ENCODE measurements at places on chromosomes 1 and 21.

GRCh38 chr1:222691016-222691415 lies 21.3 kb downstream of the AIDA start:
- DNase-seq = no peak

DNA sequence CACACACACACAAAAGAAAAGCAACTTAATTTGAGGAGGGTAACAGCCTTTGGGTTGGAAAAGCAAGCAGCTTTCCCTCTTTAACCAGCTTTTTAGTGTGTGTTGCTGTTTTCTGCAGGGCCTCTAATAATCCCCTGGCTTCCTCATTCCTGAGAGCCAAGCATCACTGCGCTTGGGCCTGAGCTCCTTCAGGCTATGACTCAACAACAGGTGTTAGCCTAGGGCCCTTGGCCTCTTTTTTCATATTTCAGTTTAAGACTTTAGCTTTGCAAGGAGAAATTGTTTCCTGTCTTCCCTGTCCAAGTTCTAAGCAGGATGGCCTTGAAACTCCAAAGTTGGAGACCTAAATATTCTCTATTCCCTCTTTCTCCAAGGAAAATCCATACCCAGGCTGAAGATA lies 26.2 kb upstream of the SNX27 start:
- DNase-seq = no peak

DNA sequence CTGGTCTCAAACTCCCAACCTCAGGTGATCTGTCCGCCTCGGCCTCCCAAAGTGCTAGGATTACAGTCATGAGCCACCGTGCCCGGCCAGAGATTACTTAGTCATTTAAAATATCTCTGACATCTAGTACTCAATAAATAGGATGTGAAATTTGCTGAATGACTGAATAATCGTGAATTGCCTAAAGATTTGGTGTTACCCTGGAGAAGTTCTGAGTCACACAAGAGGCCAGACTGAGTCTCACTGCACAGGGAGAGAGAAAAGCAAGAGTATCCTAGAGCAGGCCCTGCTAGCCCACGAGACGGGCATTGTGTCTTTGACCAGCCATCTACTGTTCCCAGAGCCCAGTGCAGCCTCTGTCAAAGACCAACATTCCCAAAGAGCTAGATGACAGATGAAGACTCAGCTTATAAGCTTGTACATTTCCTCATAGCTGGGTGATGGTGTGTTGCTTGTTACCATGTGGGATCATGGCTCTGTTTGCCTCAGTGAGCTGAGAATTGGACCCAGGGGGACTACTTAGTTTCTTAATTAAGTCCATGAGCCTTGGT lies 5.6 kb upstream of the EIF4G3 start:
- no peak for DNase-seq

GRCh38 chr1:64691626-64692025 lies 53.2 kb upstream of the RAVER2 start:
- DNase-seq = peak; percentile 51

- no peak for DNase-seq
Measured at GRCh38 chr1:60388092-60388987, 314.8 kb upstream of the C1orf87 start.

DNA sequence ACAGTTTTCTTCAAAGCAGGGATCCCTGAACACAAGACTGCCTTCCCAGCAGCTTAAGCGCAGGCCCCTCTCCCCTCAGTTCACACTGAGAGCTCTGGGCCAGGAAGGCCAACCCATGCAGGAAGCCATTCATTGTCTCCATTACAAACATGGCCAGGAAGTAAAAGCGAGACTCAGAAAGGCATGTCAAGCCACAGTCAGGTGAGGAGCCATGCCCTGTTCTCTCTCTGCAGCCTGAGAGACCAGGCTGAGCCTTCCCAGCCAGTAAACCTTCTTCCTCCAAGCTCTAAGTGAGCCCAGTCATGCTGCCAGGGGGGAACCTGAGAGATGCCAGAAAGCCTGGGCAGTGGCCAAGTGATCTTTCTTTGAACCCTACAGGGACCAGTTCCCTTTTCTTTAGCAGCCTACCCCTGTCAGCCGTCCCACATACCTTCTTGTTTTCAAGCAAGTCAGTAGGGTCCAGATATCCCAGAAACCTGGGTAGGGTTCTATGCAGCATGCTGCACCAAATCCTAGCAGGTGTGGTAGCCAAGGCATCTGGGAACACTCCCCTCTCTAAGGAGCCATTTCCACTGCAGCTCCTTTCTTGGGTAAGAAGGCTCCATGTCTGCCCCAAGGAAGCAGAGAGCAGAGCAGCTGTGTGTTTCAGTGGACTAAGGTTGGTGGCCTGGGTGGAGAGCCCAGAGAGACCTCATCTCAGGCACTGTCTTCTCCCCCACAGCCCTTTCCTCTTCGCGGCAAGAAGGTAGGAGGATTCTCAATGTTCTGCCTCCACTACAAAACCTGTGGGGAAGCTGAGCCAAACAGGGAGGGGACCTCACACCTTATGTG lies 977 bp downstream of the TRAF3IP3 start:
- DNase-seq = no peak

GRCh38 chr1:233790662-233791371 lies 113.7 kb upstream of the SLC35F3 start:
- peak; percentile 2 for DNase-seq

DNA sequence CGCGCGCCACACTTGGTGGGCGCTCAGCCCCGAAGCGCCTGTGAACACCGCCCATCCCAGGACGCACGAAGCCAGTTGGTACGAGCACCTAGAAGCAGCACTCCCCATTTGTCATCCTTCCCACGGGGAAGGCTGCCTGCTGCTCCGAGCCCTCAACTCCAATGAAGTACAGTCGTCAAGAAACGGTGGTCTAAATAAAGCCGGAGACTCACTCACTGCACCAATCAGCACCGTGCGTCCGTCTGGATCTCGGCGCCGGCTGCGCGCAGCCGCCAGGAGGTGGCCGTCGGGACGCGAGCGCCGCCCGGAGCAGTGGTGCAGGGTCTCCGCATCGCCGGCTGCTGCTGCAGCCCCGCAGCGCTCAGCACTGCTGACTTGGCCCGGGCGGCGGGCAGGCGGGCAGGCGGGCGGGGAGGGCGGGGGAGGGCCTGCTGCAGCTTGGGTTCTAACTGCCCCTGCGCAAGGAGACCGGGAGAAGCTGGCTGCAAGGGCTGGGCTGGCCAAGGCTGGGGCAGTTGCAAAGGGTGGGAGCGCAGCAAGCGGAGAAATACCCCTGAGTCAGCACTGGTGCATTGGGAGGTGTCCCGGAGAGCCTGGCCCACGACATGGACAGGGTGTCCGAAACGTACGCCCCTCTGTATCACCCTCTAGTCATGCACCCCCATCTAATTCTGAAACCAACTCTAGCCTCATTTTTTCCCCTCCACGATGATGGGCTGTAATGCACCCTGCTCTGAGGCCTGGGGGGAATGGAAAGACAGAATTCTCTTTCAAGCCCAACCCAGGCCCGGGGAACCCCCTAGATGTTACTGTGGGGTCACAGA lies 35.8 kb upstream of the H6PD start:
- peak; percentile 63 for DNase-seq

DNA sequence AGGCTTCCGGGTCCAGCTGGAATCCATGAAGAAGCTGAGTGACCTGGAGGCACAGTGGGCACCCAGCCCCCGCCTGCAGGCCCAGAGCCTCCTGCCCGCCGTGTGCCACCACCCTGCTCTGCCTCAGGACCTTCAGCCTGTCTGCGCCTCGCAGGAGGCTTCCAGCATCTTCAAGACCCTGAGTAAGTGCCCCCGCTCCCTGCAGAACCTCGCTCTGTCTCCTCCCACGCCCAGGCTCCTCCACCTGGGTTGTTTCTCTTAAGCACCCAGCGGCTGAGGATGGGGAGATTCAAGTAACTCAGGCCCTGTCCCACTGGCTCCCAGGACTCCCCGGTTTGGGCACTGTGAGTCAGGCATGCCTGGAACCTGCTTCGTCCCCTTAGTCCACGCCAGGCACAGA lies 1.5 kb downstream of the GUCA2B start:
- no peak for DNase-seq

- peak; percentile 15 for DNase-seq
Measured at GRCh38 chr21:42524341-42525028, 10.8 kb downstream of the SLC37A1 start.

GRCh38 chr1:175209493-175209921 lies 16.9 kb upstream of the KIAA0040 start:
- DNase-seq = no peak

GRCh38 chr1:112937070-112937469 lies 18.9 kb downstream of the SLC16A1 start:
- no peak for DNase-seq

- DNase-seq = no peak
Measured at GRCh38 chr1:163672976-163673758, 351.4 kb downstream of the NUF2 start.

GRCh38 chr1:197908716-197909220 lies 6.3 kb downstream of the C1orf53 start:
- DNase-seq = no peak

- no peak for DNase-seq
Measured at GRCh38 chr1:15332525-15332924, 77.2 kb upstream of the EFHD2 start.

- DNase-seq = no peak
Measured at GRCh38 chr1:164703463-164703862, 144.5 kb downstream of the PBX1 start.

- peak; percentile 93 for DNase-seq
Measured at GRCh38 chr1:2412395-2412772, at the start of gene PEX10. PEX10 (minus strand) TSS chr1:2412564; CDS start chr1:2412502, 62 bp downstream.

DNA sequence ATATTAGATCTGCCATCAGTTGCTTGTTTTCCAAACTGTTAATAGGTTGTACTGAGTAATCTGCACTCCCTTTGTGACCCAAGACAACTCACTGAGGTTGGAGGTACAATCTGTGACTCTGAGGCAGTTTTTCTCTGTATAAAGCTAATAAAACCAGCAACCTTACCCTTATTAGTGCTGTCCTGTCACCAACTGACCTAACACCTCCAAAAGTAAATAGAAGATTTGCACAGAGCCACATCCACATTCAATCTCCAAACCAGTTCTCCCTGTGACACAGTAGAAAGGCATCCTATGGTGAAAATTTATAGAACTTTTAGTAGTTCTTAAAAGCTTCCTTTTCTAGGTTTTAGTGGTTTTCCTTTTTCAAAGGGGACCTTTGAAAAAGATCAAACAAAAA lies 140.4 kb upstream of the ADGRL2 start:
- DNase-seq = no peak

- DNase-seq = no peak
Measured at GRCh38 chr1:116353155-116353554, 19.9 kb upstream of the ATP1A1 start.

GRCh38 chr1:75097654-75098053 lies 36.5 kb upstream of the LHX8 start:
- DNase-seq = no peak

DNA sequence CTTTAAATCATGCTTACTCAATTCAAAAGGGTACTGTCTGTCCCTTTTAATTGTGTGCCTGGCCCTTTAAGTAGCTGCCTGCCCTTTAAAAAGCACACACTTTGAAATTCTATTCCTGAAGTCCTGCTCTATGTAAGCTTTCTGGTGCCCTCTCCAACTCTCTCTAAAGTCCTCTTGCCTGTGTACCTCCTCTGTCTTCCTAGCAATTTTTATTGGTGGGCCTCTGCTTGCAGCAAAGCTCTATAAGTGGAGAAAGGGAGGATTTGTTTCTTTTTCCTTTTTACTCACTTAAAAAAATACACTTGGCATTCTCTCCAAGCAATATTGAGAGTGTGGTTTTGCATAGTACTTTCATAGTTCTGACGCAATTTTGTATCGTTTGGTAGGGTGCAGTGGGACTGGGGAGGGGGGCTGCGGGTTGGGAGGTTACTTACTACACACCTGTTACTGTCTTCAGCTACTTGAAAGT lies 135.4 kb downstream of the LMO4 start:
- DNase-seq = no peak

- no peak for DNase-seq
Measured at GRCh38 chr1:201555593-201555945, 16.6 kb downstream of the NAV1 start.

- DNase-seq = no peak
Measured at GRCh38 chr1:107344268-107344760, 203.5 kb downstream of the NTNG1 start.

- peak; percentile 46 for DNase-seq
Measured at GRCh38 chr1:171188388-171189266, 3.5 kb downstream of the FMO2 start.

DNA sequence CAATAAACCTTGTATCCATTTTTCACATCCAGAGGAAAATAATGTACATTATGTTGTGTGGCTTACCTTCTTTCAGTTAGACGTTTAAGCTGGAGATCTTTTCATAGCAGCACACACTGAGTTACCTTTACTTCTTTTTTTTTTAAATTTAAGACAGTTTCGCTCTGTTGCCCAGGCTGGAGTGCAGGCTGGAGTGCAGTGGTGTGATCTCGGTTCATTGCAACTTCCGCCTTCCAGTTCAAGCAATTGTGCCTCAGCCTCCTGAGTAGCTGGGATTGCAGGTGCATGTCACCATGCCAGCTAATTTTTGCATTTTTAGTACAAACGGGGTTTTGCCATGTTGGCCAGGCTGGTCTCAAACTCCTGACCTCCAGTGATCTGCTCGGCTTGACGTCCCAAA lies 7.4 kb upstream of the CAMTA1 start:
- no peak for DNase-seq

DNA sequence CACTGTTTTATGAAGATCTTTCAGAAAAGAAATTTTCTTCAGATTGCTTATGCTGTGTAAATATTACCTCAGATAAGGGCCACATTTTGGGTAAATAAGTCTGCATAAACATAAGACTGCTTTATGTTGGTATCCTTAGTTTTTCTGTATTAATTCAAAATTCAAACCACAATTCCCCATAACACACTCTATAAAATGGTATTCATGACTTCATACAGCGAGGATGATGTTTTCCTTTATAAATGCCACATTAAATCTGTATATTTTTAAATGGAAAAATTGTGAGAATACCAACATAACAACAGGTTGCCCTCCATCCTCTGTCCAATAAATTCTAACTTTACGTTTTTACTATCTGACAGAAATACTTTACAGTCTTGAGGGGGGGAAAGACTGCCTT lies 248.7 kb upstream of the CXADR start:
- no peak for DNase-seq

- DNase-seq = no peak
Measured at GRCh38 chr1:31936278-31936980, 1.7 kb downstream of the PTP4A2 start.

GRCh38 chr21:36545776-36546511 lies 66.0 kb upstream of the CLDN14 start:
- peak; percentile 3 for DNase-seq

- DNase-seq = no peak
Measured at GRCh38 chr1:26986658-26987057, 6.8 kb upstream of the TRNP1 start.

- DNase-seq = no peak
Measured at GRCh38 chr1:57013522-57013921, 47.7 kb upstream of the C8B start.

GRCh38 chr1:23537296-23537973 lies 6.4 kb upstream of the E2F2 start:
- DNase-seq = no peak

- peak; percentile 58 for DNase-seq
Measured at GRCh38 chr1:84944767-84945486, 51.9 kb upstream of the LPAR3 start.

DNA sequence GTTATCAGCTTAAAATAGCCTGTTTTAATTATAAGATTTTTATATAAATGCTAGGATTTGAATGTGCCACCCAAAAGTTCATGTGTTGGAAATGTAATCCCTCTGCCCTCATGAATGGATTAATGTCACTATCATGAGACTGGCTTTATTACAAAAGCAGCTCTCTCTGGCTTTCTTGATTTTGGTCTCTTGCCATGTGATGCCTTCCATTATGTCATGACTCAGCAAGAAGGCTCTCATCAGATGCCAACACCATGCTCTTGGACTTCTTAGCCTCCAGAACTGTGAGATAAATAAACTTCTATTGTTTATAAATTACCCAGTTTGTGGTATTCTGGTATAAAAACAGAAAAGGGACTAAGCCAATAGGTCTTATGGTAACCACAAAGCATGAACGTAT lies 6.9 kb upstream of the PRSS38 start:
- no peak for DNase-seq

- DNase-seq = no peak
Measured at GRCh38 chr1:236140705-236141446, 1.5 kb upstream of the GPR137B start.
